Tongue (tissue), 3 donors: ENCODE measurements at places on chromosomes 2 and 18. TPM values are rescaled to one million over a fixed set of nuclear protein-coding genes. Genes with fewer than 3 reads are reported as not detected.

Gene GTF2A1L
- total RNA-seq = 5.0 TPM

Gene RRM2
- total RNA-seq = 20.3 TPM

Gene SERPINB4
- total RNA-seq = not detected

Gene CYRIA
- 10.9 TPM for total RNA-seq

Gene RAB6D
- not detected for total RNA-seq

Gene CXCR1
- total RNA-seq = 0.31 TPM

Gene KCNG2
- total RNA-seq = not detected

Gene LAMA3
- 37.0 TPM for total RNA-seq

Gene LCT
- not detected for total RNA-seq

Gene PROKR1
- 1.0 TPM for total RNA-seq

Gene RAPGEF4
- 11.3 TPM for total RNA-seq

Gene FZD7
- total RNA-seq = 27.1 TPM

Gene KRTCAP3
- total RNA-seq = 6.2 TPM

Gene ANKRD62
- total RNA-seq = 0.10 TPM

Gene TTC21B
- total RNA-seq = 62.0 TPM

Gene SIX3
- total RNA-seq = not detected

Gene TBC1D8
- 32.4 TPM for total RNA-seq

Gene TMEM198
- 2.9 TPM for total RNA-seq

Gene DSC1
- total RNA-seq = 1.1 TPM

Gene COL6A3
- total RNA-seq = 661 TPM

Gene C2orf15
- 0.92 TPM for total RNA-seq

Gene TANC1
- total RNA-seq = 53.3 TPM

Gene GALM
- 19.7 TPM for total RNA-seq

Gene SGPP2
- total RNA-seq = 2.3 TPM

Gene CNDP1
- total RNA-seq = not detected

Gene LIPG
- 2.9 TPM for total RNA-seq

Gene DSEL
- total RNA-seq = 23.4 TPM

Gene CKAP2L
- 35.3 TPM for total RNA-seq

Gene STON1
- total RNA-seq = 13.4 TPM

Gene MERTK
- 6.3 TPM for total RNA-seq

Gene ERMN
- total RNA-seq = not detected

Gene CROCC2
- total RNA-seq = not detected

Gene ERICH2
- 1.6 TPM for total RNA-seq
